G401 (cell line): ENCODE measurements at places on chromosomes 4 and X.

- DNase-seq = no peak
These were observed 39.1 kb upstream of the PDLIM5 start for GRCh38 chr4:94412658-94413038.

GRCh38 chrX:123665197-123665596, 67.7 kb downstream of the THOC2 start:
- no peak for DNase-seq

DNA sequence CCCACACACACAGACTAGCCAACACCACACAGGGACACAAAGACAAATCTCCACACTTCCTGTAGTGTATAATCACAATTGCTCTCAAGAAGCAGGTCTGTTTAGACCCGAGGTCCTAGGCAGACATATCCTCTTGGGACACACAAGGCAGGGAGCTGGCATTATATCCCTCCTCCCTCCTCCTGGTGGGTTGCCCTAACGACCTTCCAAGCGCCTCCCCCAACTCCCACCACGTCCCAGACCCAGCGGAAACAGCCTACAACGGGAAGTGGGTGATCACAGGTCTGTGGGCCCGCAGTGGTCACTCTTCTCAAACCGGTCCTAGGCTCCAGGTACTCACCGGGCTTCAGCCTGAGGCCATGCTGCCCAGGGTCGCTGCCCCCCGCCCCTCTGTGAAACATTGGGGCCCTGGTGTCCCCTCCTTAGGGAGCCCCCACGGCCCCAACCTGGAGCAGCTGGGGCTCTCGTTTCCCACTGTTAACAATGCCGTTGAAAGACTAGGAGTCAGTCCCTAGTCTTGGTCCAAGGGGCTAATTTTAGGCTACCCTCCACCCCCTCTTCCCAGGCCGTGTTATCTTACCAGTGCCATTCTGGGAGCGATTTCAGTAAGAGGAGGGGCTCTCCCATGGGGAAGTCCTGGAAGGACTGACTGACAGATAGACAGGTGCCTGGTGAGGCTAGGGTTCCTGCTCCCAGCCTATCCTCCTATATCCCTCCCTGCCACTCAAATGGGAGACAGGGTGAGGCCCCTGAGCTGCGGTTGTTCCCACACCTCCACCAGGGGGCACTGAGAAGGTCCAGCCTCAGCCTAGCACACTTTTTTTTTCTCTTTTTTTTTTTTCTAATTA, at the start of gene ASB12:
TSS of gene ASB12 (minus strand) at position 485 of the 848 bp plus-strand sequence. CDS start 4,957 bp downstream, outside the sequence.
- DNase-seq = no peak

DNA sequence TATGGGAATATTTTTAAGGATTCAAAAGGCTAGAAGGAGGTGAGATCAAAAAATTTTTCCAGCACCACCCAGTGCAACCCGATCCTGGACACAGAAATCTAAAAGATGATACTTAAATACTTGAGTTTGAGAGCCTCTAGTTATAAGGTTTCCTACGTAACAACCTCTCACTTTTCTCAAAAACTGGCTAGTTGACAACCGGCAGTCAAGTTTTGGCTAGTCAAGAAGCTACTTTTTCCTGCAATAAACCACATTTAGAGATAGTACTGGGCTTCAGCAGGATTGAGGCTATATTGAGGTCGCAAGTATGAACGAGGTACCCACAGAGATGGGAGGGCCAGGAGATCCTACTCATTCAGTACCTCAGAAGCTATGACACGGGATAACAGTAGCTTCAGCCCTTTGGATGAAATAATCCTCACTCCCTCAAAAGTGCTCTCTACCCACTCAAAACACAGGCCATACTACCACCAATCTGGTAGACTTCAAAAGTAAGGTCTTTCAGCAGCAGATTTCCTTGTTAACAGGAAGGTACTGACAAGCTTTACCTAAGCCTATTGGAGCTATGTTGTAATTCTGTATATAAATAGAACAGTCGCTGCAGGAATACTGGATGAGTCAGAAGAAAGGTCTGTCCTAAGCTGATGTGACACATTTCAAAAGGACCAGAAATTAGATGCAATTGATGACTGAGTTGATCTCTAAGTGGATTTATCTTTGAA, 1.5 kb upstream of the TSPAN5 start:
- peak; percentile 81 for DNase-seq

GRCh38 chr4:142846729-142847596, 862 bp upstream of the INPP4B start:
- peak; percentile 60 for DNase-seq

DNA sequence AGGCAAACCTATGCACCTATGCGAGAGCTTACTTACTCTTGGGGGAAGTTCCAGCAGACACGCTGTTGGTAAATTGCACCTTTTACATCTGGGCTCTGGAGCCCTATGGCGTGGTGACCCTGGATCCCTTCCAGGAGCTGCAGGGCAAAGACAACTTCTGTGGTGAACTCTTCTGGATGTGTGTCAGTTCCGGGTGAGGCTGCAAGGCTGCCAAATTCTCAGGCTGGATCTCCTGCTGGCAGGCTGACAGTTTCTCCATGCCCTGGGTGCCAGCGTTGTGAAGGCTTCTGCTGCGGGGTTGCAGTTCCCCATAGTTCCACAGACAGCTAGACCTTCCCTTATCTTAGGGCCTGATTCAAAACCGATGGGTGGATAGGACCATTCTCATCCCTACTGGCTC, 37.9 kb downstream of the RAP2C start:
- no peak for DNase-seq

GRCh38 chr4:83889802-83890201, 353.9 kb downstream of the GPAT3 start:
- DNase-seq = no peak

DNA sequence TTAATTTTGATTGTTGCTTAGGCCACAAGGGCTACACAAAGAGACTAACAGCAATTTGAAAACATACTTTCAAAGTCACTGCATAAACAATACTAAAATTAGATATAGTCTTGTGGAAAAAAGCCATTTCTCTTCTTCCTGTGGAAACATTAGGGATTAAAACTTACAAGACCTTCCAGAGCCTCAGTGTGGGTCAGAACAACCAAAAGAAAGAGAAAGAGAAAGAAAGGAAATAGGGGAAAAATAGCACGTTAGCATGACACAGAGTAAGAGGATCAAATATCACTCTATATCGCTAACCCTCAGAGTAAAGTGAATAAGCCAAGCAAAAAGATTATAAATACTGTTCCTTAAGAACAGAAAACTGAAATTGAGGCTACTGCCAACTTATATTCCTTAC, 127.8 kb upstream of the DIAPH2 start:
- no peak for DNase-seq

- DNase-seq = no peak
These were observed 33.4 kb downstream of the SPRY1 start for GRCh38 chr4:123430031-123430430.

- no peak for DNase-seq
These were observed 559.1 kb downstream of the ZNF674 start for GRCh38 chrX:45986081-45986480.

- DNase-seq = no peak
These were observed 482.4 kb downstream of the SPRY1 start for GRCh38 chr4:123878976-123879375.

DNA sequence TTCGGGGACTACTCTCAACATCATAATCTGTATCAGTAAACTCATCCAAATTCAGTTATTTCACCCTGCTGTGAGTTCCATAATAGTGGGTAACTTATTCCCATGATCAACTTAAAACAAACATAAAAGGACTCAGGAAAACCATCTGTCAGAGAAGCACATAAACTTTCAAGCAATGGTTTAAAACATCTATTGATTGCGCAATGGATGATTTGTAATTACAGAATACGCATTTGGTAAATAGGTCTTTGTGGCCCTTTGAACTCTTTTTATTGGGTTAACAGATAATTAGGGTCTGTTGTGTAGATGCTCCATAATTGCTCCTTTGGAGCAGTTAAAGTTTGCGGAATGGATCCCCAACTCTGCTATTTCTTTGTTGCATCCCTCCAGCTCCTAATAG, 115.3 kb downstream of the KIT start:
- DNase-seq = no peak

GRCh38 chrX:101787934-101788333, 128.3 kb upstream of the ARMCX2 start:
- DNase-seq = no peak

DNA sequence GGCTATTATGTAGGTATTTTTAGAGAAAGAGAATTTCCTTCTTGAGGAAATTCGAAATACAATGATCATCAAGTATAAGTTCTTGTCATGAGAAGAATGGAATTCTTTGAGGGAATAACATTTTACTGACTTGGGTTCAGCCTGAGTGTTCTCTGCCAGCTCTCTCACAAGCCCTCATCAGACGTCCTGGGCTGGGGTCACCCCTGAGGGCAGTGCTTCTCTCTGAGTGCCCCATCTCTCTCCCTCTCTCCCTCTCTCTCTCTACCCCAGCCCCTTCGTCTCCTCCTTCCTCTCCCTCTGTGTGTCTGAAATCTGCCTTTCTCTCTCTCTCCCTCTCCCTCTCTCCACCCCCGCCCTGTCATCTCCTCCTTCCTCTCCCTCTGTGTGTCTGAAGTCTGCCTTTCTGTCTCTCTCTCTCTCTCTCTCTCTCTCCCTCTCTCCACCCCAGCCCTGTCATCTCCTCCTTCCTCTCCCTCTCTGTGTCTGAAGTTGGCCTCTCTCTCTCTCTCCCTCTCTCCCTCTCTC, 241.7 kb upstream of the PSAPL1 start:
- DNase-seq = no peak

DNA sequence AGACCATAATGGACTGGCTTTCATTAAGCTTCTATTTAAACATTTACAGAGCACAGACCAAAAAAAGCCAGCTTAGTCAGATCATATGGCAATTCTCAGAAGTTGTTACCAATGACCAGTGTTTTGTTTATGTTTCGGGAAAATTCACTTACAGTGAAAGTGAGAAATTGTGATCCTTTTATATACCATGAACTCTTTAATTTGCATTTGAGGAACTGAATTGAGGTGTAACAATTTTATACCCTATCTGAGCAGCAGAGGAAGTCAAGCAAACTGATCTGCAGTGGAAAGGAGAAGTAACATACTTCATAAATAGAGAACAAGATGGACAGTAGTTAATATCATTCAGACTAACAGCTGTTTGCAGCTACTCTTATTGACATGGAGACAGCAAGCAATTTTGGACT, 97.1 kb downstream of the TMA16 start:
- DNase-seq = no peak

GRCh38 chrX:41164449-41164848, 79.2 kb downstream of the USP9X start:
- peak; percentile 34 for DNase-seq

GRCh38 chr4:28508636-28509035, 1648.0 kb downstream of the STIM2 start:
- no peak for DNase-seq

GRCh38 chrX:38045538-38046096, 39.3 kb downstream of the SYTL5 start:
- DNase-seq = no peak

- DNase-seq = no peak
These were observed 178.3 kb upstream of the ZIC3 start for GRCh38 chrX:137387646-137388045.

GRCh38 chr4:77449171-77449570, 156.4 kb upstream of the CXCL13 start:
- DNase-seq = no peak
